ENCODE measurements at places on chromosomes 7 and 10. TPM values are rescaled to one million over a fixed set of nuclear protein-coding genes. Genes with fewer than 3 reads are reported as not detected.

GRCh38 chr10:36493516-36493880 lies 631.9 kb upstream of the ANKRD30A start:
- H3K36me3 ChIP-seq = no peaks in the 10 kb centered on the region
- DNase-seq = no peak
- H3K27me3 ChIP-seq = no peaks in the 10 kb centered on the region
- H3K27ac ChIP-seq = no peak overlapping the region
- peaks cover 5% of the 10 kb centered on the region for H3K4me1 ChIP-seq

The CYP17A1 gene
- not detected for total RNA-seq

The FLNC gene
- 9.4 TPM for total RNA-seq

The AGBL3 gene
- 3.2 TPM for total RNA-seq

Data from GM23338 (cell line).